Spleen (tissue), 13 donors: ENCODE measurements at places on chromosomes 4 and X.

- no peak for DNase-seq
Measured at GRCh38 chr4:99536271-99536670, 25.4 kb downstream of the C4orf17 start.

DNA sequence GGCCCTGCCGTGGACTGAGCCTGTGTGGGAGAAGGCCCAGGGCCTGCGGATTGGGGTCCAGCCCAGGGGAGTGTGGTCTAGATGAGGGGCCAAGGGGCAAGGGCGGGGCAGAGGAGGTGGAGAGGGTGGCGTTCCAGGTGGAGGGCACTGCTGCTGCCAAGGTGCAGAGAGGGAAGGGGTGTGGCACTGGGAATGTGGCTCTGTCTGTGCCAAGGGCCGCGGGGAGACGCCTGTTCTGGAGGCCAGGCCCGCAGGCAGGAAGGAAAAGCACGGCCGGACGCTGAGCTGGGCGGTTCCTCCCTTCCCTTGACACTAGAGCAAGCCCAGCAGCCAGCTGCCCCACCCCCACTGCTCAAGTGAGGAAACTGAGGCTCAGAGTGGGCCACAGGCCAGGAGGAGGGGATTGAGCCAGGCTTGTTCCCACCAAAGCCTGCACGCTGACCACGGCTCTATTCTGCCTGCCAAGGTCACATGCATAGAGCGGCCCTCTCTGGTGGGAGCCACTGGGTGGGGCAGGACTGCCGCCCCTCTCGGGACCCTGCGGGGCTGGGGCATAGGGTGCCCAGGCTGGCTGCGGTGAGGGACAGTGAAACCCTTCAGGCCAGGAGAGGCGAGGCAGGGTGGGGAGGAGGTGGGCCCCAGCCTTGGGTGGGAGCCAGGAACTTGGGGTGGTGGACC, 13.0 kb downstream of the SH3BP2 start:
- DNase-seq = peak; percentile 91

DNA sequence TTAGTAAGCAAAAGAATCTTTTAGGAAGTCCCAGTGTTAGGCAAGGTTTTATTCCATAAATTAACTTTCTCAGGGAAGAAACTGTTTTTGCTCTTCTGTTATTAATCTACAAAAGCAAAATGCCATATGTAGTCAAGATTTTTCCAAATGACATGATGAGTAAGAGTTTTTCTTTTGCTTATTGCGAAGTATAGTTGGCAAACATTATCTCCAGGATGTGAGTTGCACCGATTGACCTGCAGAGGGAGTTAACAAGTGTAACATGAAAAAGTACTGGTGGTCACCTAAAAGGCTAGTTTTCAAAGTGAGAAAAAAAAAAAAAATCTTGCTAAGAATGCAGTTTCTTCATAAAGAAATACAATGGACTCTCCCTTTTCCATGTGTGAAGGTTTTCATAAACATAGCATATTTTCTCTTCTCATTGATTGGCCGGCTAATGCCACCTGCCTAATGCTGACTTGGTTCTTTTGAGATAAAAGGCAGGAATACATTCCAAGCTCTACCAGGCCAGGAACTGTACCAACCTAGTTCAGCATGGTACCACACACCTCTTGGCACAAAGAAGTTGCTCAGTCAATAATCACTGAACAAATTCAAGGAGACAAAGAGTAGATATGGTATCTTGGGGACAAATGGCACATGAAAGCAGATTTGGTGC, 100.2 kb downstream of the LNX1 start:
- DNase-seq = no peak

- no peak for DNase-seq
Measured at GRCh38 chr4:25101836-25102235, 58.4 kb downstream of the SEPSECS start.

- no peak for DNase-seq
Measured at GRCh38 chrX:21479695-21480270, 105.6 kb downstream of the CNKSR2 start.

- no peak for DNase-seq
Measured at GRCh38 chr4:37232315-37232714, 12.2 kb upstream of the NWD2 start.

DNA sequence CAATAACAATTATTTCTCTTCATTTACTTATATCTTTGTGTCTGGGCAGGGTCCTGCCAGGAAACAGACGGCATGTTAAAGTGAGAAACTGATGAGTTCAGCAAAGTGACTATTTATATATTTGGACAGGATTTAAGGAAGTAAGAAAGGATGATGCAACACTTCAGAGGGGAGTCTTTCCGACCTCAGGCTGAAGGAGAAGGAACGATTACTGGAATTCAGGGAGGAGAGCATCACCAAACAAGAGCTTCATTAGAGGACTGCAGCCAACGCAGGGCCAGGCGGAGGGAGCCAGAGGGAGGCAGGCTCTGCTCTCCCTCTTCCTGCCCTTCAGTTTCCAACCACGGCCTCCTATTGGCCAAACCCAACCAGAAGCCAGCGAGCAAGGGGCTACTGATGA, 1.5 kb upstream of the TLR7 start:
- no peak for DNase-seq

GRCh38 chr4:123555233-123555806, 158.7 kb downstream of the SPRY1 start:
- DNase-seq = no peak
